ENCODE measurements at places on chromosomes 7 and 10. TPM values are rescaled to one million over a fixed set of nuclear protein-coding genes. Genes with fewer than 3 reads are reported as not detected.

EVX1 gene
- total RNA-seq: not detected

CHAT gene
- not detected for total RNA-seq

TLX1 gene
- not detected for total RNA-seq

DYNC1I1 gene
- 0.53 TPM for total RNA-seq

ELN gene
- total RNA-seq: 142 TPM

SUN3 gene
- not detected for total RNA-seq

UCMA gene
- total RNA-seq: 2.6 TPM

CCDC172 gene
- not detected for total RNA-seq

DNA sequence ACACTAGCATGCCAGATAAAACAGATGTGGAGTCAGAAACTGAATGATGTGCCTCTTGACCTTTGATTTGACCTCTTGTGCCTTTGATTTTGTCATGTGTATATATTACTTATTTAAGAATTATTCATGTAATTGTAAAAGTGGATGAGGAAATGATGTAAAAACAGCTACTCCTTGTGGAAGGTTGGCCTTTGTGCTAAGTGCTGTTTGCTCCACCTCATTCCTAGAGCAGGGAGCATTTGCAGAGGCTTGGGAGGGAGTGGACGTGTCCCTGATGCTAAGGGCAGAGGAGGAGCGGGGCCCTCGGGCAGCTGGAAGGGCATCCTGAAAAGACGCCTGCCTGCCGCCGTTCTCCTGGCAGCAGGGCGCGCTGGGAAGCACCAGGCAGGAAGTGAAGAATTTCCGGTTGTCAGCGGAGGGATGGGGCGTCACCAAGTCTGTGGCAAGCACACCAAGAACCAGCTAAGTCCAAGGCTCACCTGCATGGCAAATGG lies 197.6 kb upstream of the ZNF32 start:
- DNase-seq: peak; percentile 26

DNA sequence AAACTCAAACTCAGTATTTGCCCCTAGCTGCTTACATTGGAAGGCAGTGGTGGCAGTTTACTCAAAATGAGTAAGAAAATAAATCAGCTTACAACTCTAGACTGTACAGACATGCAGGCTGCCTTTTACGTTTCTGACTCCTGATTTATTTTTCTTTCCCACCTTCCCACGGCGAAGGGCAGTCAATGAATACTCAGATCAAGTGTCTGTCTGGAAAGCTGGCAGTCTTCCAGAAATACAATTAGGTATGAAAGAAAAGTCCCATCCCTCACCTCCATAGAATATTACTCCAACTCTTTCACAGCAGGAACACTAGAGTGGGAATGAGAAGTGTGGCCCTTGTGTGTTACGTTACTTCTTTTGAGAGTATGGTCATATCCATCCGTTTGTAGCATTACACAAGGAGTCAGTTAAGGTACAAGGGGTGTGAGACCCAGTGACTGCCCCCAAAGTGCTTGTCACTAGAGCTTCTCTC lies 1.3 kb upstream of the PAPSS2 start:
- DNase-seq: peak; percentile 8

GRCh38 chr10:131250454-131251145 lies 60.9 kb downstream of the TCERG1L start:
- peak; percentile 11 for DNase-seq

GRCh38 chr10:7408291-7409044 lies 2.4 kb downstream of the SFMBT2 start:
- peak; percentile 83 for DNase-seq

GRCh38 chr7:151150388-151150787 lies 17.1 kb downstream of the GBX1 start:
- no peak for DNase-seq

DNA sequence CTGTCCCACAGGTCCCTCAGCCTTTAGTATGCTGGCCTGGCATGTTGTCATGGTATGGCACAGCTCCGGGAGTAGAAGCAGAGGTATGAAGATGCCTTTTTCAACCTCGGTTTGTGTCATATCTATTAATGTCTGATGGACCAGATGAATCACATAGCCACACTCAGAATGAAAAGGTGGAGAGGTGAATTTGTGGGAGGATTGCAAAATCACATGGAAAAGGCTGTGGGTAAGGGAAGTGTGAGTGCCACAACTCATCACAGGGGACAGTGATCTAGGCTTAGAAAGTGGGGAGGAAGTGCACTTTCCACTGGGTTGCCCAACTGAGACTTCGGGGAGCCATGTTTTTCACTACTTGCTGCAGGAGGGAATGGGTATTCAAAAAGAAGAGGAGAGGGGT lies 190.7 kb downstream of the WDR11 start:
- DNase-seq: no peak

DNA sequence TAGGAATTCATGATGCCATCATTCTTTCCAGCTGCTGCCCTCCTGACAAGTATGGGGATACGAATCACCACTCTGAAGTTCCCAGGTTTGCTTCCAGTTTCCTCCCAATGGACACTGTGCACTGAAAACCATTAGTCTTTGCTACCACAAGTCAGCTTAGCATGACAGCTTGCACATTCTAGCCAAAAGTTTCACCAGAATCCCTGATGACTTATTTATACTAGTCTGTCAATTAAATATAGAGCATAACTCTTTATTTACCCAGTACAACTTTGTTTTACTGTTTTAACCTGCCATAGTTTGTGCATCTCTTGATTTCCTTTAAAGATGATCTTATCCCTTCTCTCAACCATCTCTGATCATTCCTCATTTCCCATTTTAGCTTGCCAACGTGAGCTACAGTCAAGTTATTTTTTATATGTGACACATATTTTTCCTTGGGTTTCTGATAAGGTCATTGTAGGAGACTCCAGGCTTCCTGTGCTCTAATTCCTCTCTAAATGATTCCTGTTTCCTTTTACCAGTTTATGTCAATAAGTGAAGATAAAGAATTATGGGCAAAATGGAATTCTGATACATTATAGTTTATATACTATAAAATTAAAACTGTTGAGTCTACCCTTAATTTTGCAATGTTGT lies 167.5 kb upstream of the MEOX2 start:
- peak; percentile 46 for DNase-seq
